Muscle of leg (tissue), 16 donors: ENCODE measurements at places on chromosomes 7 and 10. TPM values are rescaled to one million over a fixed set of nuclear protein-coding genes. Genes with fewer than 3 reads are reported as not detected.

PAX4 gene
- not detected for polyA plus RNA-seq

DNA sequence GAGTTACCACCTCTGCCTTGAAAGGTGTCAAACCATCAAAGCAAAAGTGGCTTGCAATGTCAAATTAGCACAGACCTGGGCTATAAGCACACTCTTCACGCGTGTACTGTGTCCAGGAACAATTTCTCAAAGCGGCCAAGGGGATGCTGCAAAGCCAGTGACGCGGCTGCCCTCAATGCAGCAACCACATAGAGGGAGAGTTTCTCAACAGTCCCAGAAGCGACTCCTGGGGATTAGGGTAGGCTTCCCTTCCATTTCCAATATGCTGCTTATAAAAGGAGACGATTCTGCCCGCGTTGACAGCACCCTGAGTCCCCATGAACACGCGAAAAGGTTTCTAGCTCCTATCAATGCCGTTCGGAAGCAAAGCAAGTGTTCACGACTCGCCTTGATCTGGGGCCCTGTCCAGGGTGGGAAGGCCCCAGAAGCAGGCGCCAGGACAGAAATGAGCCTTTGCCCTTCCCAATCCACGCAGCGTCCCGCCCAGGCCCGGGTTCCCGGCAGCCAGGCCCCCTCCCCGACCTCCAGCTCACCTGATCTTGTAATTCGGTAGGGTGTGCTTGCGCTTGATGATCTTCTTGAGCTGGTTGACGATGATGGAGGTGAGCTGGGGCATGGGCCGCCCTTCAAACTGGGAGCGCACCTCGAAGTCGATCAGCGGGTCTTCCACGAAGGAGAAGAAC lies 1.3 kb downstream of the PDZD8 start:
- peak; percentile 56 for DNase-seq
- peak overlapping the region; percentile 84 for H3K4me3 ChIP-seq
- peaks cover 20% of the 10 kb centered on the region for H3K4me1 ChIP-seq
- peaks cover 4% of the 10 kb centered on the region for H3K36me3 ChIP-seq
- H3K27ac ChIP-seq, result peak overlapping the region; percentile 25

GRM3 gene
- 0.12 TPM for polyA plus RNA-seq

PRSS37 gene
- not detected for polyA plus RNA-seq

- no peaks in the 10 kb centered on the region for H3K36me3 ChIP-seq
- DNase-seq, result no peak
- H3K27ac ChIP-seq, result no peak overlapping the region
- peaks cover 3% of the 10 kb centered on the region for H3K4me1 ChIP-seq
- H3K27me3 ChIP-seq, result no peaks in the 10 kb centered on the region
These were observed 309.6 kb downstream of the RNLS start for GRCh38 chr10:88273567-88273966.

GRCh38 chr7:51229106-51229537 lies 87.5 kb downstream of the COBL start:
- no peaks in the 10 kb centered on the region for H3K36me3 ChIP-seq
- H3K27ac ChIP-seq, result no peak overlapping the region
- DNase-seq, result peak; percentile 12
- no peaks in the 10 kb centered on the region for H3K27me3 ChIP-seq

DNA sequence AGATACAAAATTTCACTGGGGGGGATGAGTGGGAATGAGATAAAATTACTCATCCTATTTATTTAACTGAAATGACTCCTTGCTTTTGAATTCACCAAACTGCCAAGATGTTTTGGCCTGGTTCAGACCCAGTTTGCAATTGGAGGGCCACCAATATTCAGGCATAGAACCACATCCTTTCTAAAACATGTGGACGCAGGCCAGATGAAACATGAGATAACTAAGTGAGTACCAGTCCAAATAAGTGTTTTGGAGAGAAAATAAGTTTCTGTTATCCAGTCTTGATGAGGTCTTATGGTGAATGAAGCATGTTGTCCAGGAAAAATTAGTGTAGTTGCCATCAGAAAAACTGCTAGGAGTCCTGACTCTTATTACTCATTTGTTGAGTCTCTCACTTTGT lies 36.3 kb upstream of the PDK4 start:
- H3K36me3 ChIP-seq, result no peaks in the 10 kb centered on the region
- H3K4me1 ChIP-seq, result no peaks in the 10 kb centered on the region

GRCh38 chr7:124718032-124718766 lies 47.4 kb downstream of the GPR37 start:
- no peak for DNase-seq
- H3K36me3 ChIP-seq, result no peaks in the 10 kb centered on the region
- no peaks in the 10 kb centered on the region for H3K27me3 ChIP-seq
- no peak overlapping the region for H3K4me3 ChIP-seq
- no peaks in the 10 kb centered on the region for H3K4me1 ChIP-seq
- no peak overlapping the region for H3K27ac ChIP-seq

DNA sequence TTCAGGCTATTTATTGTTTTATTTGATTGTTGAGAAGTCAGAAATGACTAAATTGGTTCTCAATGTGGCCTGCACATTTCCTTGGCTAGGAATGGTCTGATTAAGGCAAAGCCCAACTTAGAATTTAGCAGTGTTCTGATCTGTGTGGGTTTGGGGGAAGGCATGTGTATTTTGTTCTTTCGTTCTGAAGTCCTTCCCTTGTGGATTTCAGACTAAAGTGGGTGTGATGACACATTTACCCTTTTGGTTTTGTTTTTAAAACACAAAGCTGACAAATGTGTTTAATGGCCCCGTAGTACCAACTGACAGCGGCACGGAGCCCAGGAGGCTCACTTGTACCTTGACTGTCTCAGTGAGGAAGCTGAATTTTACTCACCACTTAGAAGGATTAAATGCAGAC lies 452.3 kb upstream of the GALNT17 start:
- no peaks in the 10 kb centered on the region for H3K27me3 ChIP-seq
- no peak overlapping the region for H3K4me3 ChIP-seq
- peaks cover 4% of the 10 kb centered on the region for H3K4me1 ChIP-seq
- H3K36me3 ChIP-seq, result no peaks in the 10 kb centered on the region

GRCh38 chr10:107546284-107546683 lies 381.8 kb upstream of the SORCS1 start:
- no peak overlapping the region for H3K27ac ChIP-seq
- H3K4me1 ChIP-seq, result no peaks in the 10 kb centered on the region
- H3K36me3 ChIP-seq, result no peaks in the 10 kb centered on the region
- H3K27me3 ChIP-seq, result no peaks in the 10 kb centered on the region
- no peak overlapping the region for H3K4me3 ChIP-seq
- DNase-seq, result no peak

GRCh38 chr7:130305433-130306042 lies 12.6 kb downstream of the CPA4 start:
- peak overlapping the region; percentile 36 for H3K27ac ChIP-seq
- H3K27me3 ChIP-seq, result no peaks in the 10 kb centered on the region
- H3K4me1 ChIP-seq, result peaks cover 19% of the 10 kb centered on the region

DNA sequence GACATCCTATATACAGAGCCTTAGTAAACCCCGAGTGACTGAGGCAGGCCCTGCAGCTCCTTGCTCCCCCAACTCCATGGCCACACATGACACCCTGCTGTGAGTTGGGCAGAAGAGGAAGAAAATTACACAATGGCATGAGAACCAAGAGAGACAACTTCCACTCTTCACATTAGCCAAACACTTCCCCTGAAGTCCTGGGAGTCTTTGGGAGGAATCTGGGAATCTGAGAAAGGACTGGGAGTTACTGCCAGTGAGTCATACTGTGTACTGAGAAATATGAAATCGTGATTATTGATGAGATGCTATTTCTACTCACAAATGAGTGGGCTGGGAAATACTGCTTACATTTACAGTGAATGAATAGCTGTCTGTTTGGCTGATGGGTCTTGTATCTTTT lies 116.6 kb downstream of the SPAG6 start:
- H3K4me3 ChIP-seq, result no peak overlapping the region
- H3K27ac ChIP-seq, result no peak overlapping the region
- H3K27me3 ChIP-seq, result peaks cover 3% of the 10 kb centered on the region
- no peaks in the 10 kb centered on the region for H3K4me1 ChIP-seq
- no peaks in the 10 kb centered on the region for H3K36me3 ChIP-seq

ACSM6 gene
- not detected for polyA plus RNA-seq

DNA sequence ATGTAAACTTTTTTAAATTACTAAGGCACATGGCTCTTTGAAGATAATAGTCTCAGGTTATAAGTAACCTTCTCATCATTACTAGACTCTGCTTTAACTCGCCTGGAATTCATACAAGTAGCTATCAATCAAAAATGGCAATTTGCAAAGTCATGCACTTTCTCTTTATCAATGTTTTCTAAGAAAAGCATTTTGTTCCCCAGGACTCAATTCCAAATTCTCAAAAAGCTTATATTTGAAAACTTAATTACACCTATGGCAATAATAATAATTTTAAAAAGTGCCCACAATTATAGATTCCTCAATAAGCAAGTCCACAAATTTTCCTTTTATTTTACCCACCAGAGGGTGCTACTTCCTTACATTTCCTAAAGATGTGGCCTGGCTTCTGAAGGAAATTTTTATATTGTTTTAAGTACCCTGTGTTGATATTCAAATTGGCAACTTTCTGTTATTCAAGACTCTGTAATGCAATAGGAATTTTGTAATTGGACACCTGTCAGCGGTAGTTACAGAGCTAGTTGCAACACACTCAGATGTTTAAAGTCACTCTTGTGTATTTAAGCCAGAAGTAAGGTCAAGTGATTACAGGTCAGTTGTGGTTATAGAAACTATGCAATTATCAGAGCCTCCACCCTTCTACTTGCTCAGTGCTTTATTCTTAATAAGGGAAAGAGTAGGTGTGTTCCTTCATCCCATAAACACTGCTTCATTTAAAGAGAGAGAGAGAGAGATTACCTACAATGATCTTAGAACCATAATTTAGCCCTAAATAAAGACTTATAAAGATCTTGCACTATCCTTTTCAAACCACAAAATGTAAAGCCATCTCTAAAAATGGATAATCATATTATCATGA lies 47.1 kb upstream of the HYAL4 start:
- no peaks in the 10 kb centered on the region for H3K4me1 ChIP-seq
- DNase-seq, result peak; percentile 60
- H3K36me3 ChIP-seq, result no peaks in the 10 kb centered on the region
- no peaks in the 10 kb centered on the region for H3K27me3 ChIP-seq
- H3K4me3 ChIP-seq, result no peak overlapping the region

ABCB4 gene
- polyA plus RNA-seq, result 0.42 TPM

GRCh38 chr7:16411391-16411790 lies 9.9 kb downstream of the CRPPA start:
- no peak overlapping the region for H3K27ac ChIP-seq
- H3K4me3 ChIP-seq, result no peak overlapping the region
- H3K36me3 ChIP-seq, result no peaks in the 10 kb centered on the region
- H3K4me1 ChIP-seq, result peaks cover 5% of the 10 kb centered on the region
- no peak for DNase-seq

SLC18A3 gene
- not detected for polyA plus RNA-seq

DNA sequence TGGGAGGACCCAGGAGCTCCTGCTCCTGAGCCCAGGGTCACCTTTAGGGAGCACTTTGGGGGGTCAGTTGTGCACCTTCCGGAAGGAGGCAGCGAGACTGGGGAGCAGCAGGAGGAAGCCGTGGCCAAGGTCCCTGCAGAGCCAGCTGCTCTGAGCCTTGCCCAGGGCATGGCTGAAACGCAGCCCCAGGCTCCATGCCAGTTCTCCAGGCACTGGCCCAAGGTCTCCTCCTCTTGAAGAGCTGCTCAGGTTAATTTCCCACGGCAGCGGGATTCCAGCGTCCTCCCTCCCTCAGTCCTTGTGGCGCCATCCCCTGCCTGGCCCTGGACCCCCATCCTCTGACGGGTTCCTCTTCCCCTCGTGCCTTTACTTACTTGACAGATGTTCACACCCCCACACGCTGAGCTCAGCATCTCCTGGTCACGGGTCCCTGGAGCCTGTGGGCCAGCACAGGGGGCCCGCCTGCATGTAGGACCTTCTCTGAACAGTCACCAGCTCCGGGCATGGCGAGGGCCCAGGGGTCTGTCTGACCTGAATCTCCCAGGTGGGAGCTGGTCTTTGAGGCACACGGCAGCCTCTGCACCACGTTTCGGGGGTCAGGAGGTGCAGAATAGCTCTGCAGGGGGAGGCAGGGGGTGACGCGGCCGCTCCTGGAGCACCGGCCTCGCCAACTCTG lies 16.7 kb upstream of the CFAP46 start:
- DNase-seq, result no peak
- H3K27me3 ChIP-seq, result peaks cover 18% of the 10 kb centered on the region
- H3K4me3 ChIP-seq, result no peak overlapping the region

DNA sequence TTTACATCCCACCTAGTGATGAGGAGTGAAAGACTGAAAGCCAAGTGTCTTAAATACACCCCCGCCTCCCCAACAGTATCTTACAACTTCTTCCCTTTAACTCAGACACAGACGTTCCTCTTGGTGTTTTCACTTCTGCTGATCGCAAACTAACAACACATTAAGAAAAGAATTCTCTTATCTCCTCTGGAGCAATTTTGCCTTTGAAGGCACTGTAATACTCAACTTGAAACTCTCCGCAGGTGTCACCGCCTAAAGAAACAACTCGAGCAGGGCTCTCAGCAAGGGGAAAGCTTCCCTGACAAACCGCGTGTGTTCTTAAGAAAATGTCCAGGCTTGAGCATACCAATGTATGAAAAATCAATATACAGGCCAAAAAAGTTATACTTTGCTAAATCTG lies 452 bp downstream of the SEMA3C start:
- H3K4me3 ChIP-seq, result peak overlapping the region; percentile 79
- DNase-seq, result peak; percentile 65
- H3K27ac ChIP-seq, result peak overlapping the region; percentile 97
- H3K36me3 ChIP-seq, result peaks cover 9% of the 10 kb centered on the region
- H3K27me3 ChIP-seq, result no peaks in the 10 kb centered on the region
- H3K4me1 ChIP-seq, result peaks cover 4% of the 10 kb centered on the region

POLL gene
- polyA plus RNA-seq, result 21.9 TPM

GRCh38 chr7:31687024-31687748 lies at the start of gene PPP1R17:
TSS of gene PPP1R17 (plus strand) at chr7:31687215. CDS start at chr7:31692442, 5,227 bp downstream.
- H3K27me3 ChIP-seq, result peaks cover 3% of the 10 kb centered on the region
- peak; percentile 6 for DNase-seq
- no peaks in the 10 kb centered on the region for H3K36me3 ChIP-seq
- H3K27ac ChIP-seq, result no peak within 1 kb of the TSS

DNA sequence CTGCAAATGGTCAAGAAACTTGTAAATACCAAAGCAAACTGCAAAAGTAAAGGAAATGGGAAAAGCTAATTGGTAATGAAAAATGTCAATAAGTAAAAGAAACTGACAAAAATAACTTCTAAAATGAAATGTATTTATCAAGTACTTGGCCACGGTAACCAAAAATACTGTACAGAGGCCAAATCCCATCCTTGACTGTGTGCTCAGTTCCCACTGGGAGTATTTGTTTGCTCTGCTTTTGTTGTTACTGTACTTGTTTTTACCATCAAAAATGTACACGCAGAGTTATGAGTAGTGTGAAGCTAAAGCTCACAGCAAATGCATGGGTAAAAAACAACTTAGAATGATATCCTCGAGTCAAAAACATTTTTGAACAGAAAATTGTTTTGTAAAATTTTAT lies 31.1 kb downstream of the ENKUR start:
- no peaks in the 10 kb centered on the region for H3K36me3 ChIP-seq
- H3K4me1 ChIP-seq, result no peaks in the 10 kb centered on the region
- no peaks in the 10 kb centered on the region for H3K27me3 ChIP-seq
- H3K4me3 ChIP-seq, result no peak overlapping the region

GRCh38 chr7:11428877-11429581 lies 403.0 kb downstream of the THSD7A start:
- H3K27ac ChIP-seq, result no peak overlapping the region
- H3K4me3 ChIP-seq, result no peak overlapping the region
- H3K27me3 ChIP-seq, result no peaks in the 10 kb centered on the region
